ENCODE measurements at places on chromosomes 6 and 20. TPM values are rescaled to one million over a fixed set of nuclear protein-coding genes. Genes with fewer than 3 reads are reported as not detected.

The CALHM6 gene
- 5.6 TPM for total RNA-seq

The PSORS1C2 gene
- total RNA-seq, result not detected

The NHSL1 gene
- total RNA-seq, result 0.68 TPM

GRCh38 chr6:148629592-148630465 is 117.0 kb upstream of the UST start:
- peaks cover 4% of the 10 kb centered on the region for H3K27me3 ChIP-seq
- H3K36me3 ChIP-seq, result no peaks in the 10 kb centered on the region
- H3K27ac ChIP-seq, result no peak overlapping the region
- DNase-seq, result no peak
- H3K4me3 ChIP-seq, result no peak overlapping the region
- no peaks in the 10 kb centered on the region for H3K4me1 ChIP-seq

- no peak for DNase-seq
- no peak overlapping the region for H3K27ac ChIP-seq
- H3K36me3 ChIP-seq, result no peaks in the 10 kb centered on the region
- peaks cover 2% of the 10 kb centered on the region for H3K4me1 ChIP-seq
Observed at GRCh38 chr6:15673666-15674065, 10.8 kb upstream of the DTNBP1 start.

GRCh38 chr6:152351742-152352141 is 285.4 kb downstream of the SYNE1 start:
- no peak overlapping the region for H3K4me3 ChIP-seq
- peaks cover 2% of the 10 kb centered on the region for H3K4me1 ChIP-seq
- no peak overlapping the region for H3K27ac ChIP-seq
- no peaks in the 10 kb centered on the region for H3K27me3 ChIP-seq

The RCAN2 gene
- not detected for total RNA-seq

DNA sequence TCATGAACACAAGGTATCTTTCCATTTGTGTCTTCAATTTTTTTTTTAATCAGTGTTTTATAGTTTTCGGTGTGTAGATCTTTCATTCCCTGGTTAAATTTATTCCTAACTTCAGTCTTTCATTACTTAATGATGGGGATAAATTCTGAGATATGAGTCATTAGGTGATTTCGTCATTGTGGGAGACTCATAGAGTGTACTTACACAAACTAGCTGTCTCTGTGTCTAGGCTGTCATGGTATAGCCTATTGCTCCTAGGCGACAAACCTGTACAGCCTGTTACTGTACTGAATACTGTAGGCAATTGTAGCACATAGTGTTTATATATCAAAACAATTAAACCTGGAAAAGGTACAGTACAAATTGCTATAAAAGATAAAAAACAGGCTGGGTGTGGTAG is 42.1 kb downstream of the SMAP1 start:
- no peaks in the 10 kb centered on the region for H3K27me3 ChIP-seq
- H3K36me3 ChIP-seq, result peaks cover 9% of the 10 kb centered on the region
- no peak overlapping the region for H3K4me3 ChIP-seq
- DNase-seq, result no peak
- no peak overlapping the region for H3K27ac ChIP-seq
- H3K4me1 ChIP-seq, result peaks cover 40% of the 10 kb centered on the region

DNA sequence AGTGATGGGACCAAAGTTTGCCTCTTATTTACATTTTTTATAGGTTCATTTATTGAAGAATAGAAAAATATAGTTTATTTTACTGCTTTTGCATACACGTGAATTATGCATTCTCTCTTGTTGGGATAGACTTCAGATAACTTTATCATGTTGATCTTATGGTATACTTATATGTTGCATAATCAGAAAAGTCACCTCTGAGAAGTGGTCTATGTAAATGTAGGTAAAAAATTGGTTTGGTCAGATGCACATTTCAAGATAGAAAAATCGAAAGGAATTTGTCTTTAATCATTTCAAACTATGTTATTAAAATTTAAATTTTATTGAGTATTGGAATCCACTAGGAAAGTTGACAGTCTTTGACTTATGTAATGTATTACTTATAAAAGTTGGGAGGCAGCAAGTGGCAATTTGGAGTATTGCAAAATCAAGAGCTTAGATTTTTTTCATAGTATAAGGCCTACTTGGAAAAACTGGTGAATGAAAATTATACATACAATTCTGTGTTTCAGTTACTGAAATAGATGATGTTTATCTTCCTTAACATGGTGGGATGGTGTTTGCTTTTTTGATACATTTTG is 2.4 kb downstream of the PHF3 start:
- H3K4me3 ChIP-seq, result peak overlapping the region; percentile 92
- no peaks in the 10 kb centered on the region for H3K27me3 ChIP-seq
- peaks cover 51% of the 10 kb centered on the region for H3K4me1 ChIP-seq
- H3K36me3 ChIP-seq, result peaks cover 15% of the 10 kb centered on the region

The C4A gene
- total RNA-seq, result 3.2 TPM

- H3K27ac ChIP-seq, result no peak overlapping the region
- peaks cover 19% of the 10 kb centered on the region for H3K36me3 ChIP-seq
- no peaks in the 10 kb centered on the region for H3K4me1 ChIP-seq
- DNase-seq, result no peak
- H3K4me3 ChIP-seq, result no peak overlapping the region
- H3K27me3 ChIP-seq, result no peaks in the 10 kb centered on the region
Observed at GRCh38 chr20:37244572-37244957, 17.0 kb downstream of the GHRH start.

The PTCRA gene
- total RNA-seq, result not detected

The LY6G5C gene
- total RNA-seq, result 2.4 TPM

- no peak for DNase-seq
- no peaks in the 10 kb centered on the region for H3K36me3 ChIP-seq
- H3K4me1 ChIP-seq, result no peaks in the 10 kb centered on the region
- H3K27ac ChIP-seq, result no peak overlapping the region
Observed at GRCh38 chr6:96075826-96076225, 60.1 kb downstream of the FUT9 start.

DNA sequence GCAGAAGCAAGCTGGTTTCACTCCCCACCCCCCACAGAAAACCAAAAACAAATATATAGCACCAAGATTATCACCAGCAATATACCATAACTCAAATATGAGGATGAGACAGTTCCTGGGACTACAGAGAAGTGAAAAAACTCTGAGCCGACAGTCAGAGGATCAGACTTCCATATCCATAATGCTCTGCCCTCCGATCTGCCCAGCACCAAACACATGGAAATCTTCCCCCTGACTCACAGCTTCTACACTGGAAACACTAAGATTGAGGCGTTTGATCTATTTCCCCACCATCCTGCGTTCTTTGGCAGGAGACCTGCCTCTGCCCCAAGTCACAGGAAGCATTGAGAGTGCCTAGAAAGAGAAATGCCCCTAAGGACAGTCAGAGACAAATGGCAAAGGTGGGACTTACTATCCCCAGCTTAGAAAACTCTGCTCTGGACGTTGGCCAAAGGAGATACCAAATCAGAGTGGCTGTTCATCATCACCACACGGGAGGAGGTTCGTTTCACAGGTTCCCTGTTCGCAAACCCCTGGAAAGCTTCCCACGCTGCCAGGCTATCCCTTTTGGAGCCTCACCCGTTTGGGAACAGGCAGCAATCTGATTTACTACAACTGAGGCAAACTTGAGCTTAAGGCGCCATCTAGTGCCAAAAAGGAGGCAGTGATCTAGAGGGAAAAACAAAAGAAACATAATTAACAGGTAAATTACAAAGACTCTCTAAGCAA is 48.7 kb upstream of the SRSF6 start:
- peaks cover 66% of the 10 kb centered on the region for H3K27me3 ChIP-seq
- H3K4me1 ChIP-seq, result no peaks in the 10 kb centered on the region
- DNase-seq, result no peak
- H3K27ac ChIP-seq, result no peak overlapping the region
- H3K36me3 ChIP-seq, result no peaks in the 10 kb centered on the region

DNA sequence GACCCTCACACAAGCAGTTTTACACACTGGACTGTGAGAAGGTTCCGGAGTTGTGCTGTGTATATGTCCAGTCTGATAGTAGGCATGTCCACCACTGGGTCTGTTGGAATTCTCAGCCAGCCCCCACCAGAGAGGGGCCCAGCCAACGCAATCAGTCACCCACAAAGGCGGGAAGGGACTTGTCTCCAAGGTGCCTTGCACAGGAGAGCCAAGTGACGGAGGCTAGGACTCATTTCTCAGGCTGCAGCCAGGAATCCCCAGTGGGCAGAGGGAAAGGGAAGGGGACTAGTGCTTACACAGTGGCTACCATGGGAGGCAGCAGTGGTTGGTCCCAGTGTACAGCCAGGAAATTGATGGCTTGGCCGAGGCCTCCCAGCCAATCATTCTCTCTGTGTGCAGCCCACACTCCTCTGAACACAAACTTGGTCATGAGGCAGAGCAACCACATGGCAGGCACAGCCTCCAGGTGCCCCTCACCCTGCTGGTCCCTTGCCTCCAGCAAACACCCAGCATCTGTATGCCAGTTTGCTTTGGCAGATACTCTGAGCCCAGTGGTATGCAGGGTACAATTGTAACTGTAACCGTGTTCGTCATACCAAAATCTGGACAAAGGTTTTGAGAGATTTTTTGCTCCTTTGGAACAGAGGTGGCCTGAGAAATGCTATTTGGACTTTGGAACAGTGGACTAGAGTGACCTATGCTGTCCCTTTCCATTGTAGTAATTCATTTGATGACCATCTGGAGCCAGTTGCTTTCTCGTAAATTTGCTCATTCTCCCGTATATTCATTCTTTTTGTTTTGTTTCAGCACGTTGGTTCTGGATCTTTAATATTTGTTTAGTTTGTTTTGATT is 72.9 kb upstream of the MYL9 start:
- no peak for DNase-seq
- no peak overlapping the region for H3K27ac ChIP-seq
- H3K36me3 ChIP-seq, result no peaks in the 10 kb centered on the region
- H3K4me3 ChIP-seq, result no peak overlapping the region
- H3K4me1 ChIP-seq, result peaks cover 74% of the 10 kb centered on the region
- no peaks in the 10 kb centered on the region for H3K27me3 ChIP-seq

The NOTCH4 gene
- 1.3 TPM for total RNA-seq

DNA sequence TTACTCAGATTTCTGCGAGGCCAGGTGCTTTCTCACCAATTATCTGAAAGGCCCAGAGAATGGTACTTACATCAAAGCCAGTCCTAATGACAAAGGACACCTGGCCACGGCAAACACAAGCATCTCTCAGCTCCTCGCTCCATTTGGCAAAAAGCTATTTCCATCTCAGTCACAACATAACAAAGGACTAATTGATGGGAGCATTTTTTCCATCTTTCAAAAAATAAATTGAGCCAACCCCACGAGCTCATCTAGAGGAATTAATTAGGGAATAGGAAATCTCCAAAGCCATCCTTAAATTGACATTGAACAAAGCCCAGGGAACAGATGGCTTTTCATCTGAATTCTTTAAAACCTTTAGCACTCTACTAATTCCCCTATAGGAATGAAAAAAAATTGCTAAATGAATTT is 236.7 kb downstream of the HAO1 start:
- DNase-seq, result no peak
- no peak overlapping the region for H3K4me3 ChIP-seq
- no peak overlapping the region for H3K27ac ChIP-seq
- no peaks in the 10 kb centered on the region for H3K36me3 ChIP-seq
- no peaks in the 10 kb centered on the region for H3K27me3 ChIP-seq

The CGA gene
- not detected for total RNA-seq

- no peaks in the 10 kb centered on the region for H3K4me1 ChIP-seq
- no peak overlapping the region for H3K27ac ChIP-seq
- DNase-seq, result no peak
- no peaks in the 10 kb centered on the region for H3K27me3 ChIP-seq
- H3K4me3 ChIP-seq, result no peak overlapping the region
Observed at GRCh38 chr6:112557435-112557834, 210.3 kb downstream of the RFPL4B start.

DNA sequence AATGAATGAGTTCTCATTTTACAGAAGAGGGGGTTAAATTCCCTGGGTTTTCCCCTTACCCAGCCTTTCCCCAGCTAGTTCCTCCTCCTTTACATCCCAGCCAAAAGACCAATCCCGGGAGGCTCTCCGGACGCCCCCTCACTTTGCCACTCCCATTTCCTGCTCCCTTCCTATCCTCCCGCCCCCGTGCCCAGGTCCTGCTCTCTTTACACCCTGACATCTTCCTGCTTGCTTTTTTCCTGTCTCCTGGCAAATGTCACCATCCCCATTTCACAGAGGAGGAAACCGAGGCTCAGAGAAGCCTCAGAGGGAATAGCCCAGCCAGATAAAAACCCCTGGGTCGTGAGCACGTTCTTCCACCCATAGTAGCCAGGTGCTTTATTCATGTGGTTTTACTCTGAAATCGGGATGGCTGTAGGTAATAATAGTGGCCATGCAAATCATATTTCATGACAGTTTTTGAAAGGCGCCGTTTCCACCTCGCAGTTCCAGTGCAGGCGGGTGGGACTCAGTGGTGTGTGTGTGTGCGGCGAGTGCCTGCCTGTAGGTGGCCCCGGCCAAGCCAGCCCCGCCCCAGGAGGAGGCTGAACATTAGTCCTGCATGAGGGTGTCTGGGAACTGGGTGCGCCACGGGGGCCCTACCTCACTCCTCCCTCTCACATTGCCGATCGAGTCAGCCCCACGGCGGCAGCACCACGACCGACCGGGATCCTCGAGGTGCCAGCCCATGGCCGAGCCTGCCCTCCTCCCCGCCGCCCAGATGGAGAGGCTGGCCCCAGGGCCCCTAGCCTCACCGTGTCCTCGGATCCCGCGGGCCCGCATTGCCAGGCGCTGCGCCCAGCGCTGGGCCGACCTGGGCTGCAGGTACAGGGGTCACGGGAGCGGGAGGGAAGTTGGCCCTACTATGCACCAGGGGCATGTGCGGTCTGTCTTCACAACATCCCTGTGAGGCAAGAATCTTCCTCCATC is at the start of gene ARHGAP40:
ARHGAP40 (plus strand) TSS at position 594 of the 969 bp plus-strand sequence.
- peak; percentile 58 for DNase-seq
- peaks cover 73% of the 10 kb centered on the region for H3K27me3 ChIP-seq
- peaks cover 10% of the 10 kb centered on the region for H3K4me1 ChIP-seq

GRCh38 chr6:33700391-33701050 is 11.0 kb downstream of the UQCC2 start:
- H3K4me1 ChIP-seq, result peaks cover 28% of the 10 kb centered on the region
- no peak overlapping the region for H3K4me3 ChIP-seq
- peak overlapping the region; percentile 38 for H3K27ac ChIP-seq
- no peaks in the 10 kb centered on the region for H3K27me3 ChIP-seq
- peaks cover 23% of the 10 kb centered on the region for H3K36me3 ChIP-seq

The GPX5 gene
- not detected for total RNA-seq

DNA sequence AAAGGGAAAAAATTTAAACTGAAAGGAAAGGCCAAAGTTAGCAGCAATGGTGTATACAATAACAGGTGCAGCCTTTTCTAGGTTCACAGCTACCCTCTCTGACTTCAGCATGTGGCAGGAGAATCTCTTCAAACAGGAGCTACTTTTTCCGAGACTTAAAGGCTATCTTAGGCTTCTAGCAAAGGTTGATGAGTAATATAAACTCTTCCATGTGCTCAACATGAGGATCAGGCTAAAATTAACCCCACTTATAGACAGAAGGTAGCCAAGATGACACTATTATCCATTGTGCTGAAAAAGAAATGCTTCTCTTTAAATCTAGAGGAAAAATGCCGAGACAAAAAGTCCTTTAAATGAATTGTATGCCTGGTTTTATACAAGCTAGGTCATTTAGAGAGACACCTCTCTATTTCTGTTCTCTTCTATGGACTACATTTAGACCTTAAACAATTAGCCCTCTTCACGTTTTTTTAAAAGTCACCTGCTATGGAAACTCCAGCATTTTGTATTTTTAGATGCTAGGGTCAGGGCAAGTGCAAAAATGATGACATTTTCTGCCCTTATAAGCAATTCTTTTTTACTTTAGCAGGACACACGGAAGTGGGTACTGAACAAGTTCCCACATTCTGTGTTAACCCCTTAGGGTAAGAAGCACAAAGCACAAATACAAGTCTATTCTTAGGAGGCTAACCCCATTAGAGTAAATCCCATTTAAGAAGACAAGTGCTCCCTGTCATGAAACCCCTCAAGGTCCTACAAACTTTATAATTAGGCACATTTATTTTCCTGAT is 216.8 kb upstream of the CITED2 start:
- no peak overlapping the region for H3K4me3 ChIP-seq
- peaks cover 33% of the 10 kb centered on the region for H3K27me3 ChIP-seq
- peaks cover 4% of the 10 kb centered on the region for H3K4me1 ChIP-seq
- H3K36me3 ChIP-seq, result no peaks in the 10 kb centered on the region
- H3K27ac ChIP-seq, result no peak overlapping the region

Measured in activated naive CD8-positive, alpha-beta T cell treated with anti-CD3 and anti-CD28 coated beads for 36 hours (primary cell).